ENCODE measurements at places on chromosomes 6 and 20.

DNA sequence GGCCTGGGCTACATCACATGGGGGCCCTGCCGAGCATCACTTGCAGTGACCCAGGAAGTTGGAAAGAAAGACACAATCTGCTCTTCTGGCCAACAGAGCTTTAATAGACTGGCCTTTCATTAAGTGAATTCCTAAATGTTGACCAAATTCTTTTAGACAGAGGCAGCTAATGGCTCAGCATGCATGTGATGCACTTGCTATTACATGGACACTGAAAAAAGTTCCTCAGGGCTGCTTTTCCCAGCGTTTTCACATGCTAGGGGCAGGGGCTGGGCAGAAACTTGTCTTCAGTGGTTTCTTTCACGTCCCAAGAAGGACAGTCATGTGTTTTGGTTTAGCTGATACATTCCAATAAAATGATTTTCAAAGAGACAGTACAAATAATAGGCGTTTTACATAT lies 651.0 kb upstream of the SLC35B3 start:
- DNase-seq = no peak

- no peak for DNase-seq
These were observed 2.4 kb downstream of the MARCKS start for GRCh38 chr6:113859349-113860180.

DNA sequence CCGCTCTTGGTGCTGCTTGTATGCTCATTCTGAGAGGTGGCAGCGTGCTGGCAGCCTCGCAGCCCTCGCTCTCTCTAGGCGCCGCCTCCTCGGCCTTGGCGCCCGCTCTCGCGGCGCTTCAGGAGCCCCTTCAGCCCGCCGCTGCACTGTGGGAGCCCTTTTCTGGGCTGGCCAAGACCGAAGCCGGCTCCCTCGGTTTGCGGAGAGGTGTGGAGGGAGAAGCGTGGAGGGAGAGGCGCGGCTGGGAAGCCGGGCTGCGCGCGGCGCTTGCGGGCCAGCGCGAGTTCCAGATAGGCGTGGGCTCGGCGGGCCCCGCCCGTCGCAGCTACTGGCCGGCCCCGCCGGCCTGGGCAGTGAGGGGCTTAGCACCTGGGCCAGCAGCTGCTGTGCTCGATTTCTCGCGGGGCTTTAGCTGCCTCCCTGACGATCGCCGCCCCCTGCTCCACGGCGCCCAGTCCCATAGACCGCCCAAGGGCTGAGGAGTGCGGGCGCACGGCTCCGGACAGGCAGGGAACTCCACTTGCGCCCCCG lies 19.5 kb upstream of the FAM8A1 start:
- DNase-seq = no peak

GRCh38 chr6:97812940-97813339 lies 529.9 kb upstream of the MMS22L start:
- DNase-seq = no peak

DNA sequence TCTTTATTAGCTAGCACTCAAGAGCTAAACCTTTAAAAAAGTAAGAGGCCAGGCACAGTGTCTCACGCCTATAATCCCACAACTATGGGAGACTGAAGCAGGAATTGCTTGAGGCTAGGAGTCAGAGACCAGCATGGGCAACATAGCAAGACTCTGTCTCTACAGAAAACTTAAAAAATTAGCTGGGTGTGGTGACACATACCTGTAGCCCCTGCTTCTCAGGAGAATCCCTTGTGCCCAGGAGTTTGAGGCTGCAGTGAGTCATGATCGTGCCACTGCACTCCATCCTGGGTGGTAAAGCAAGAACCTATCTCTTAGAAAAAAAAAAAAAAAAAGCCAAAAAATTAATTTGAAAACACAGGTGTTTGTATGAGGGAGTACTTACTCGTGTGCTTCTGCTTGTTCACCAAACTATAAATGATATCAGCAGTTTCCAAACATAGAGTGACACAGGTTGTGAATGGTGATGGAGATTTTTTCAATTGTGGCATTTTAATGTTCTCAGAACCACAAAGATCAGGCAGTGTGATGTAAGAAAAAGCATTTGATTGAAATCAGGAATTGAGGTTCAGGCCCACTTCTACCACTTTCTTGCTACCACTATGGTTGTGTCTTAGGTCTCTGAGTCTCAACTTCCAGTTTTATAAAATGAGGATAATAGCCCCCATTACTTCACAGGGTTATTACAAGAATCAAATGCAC lies 104.9 kb downstream of the FOXO3 start:
- DNase-seq = peak; percentile 2

DNA sequence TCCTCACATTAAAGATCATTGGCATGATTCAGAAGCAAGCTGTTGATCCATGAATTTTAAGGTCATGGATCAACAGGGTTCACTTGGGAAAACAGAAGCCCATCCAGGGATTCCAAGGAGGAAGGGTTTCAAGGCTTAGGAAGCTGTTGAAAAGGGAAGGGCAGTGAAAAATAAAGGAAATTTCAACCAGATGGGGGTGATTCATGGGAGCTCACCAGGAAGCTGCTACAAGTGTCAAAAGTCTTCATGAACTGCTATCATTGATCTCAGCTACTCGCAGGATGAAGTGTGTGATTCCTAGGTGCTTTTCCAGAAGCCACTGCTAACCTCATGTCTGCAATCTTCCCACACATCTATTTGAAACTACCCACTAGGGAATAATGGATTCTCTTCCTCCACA lies 26.2 kb downstream of the ADTRP start:
- DNase-seq = no peak

GRCh38 chr20:54122681-54123586 lies 50.9 kb downstream of the CYP24A1 start:
- no peak for DNase-seq

- no peak for DNase-seq
These were observed 8.4 kb downstream of the ARFGAP1 start for GRCh38 chr20:63280929-63281545.

- no peak for DNase-seq
These were observed 214.4 kb upstream of the ZFP64 start for GRCh38 chr20:52405986-52406385.

DNA sequence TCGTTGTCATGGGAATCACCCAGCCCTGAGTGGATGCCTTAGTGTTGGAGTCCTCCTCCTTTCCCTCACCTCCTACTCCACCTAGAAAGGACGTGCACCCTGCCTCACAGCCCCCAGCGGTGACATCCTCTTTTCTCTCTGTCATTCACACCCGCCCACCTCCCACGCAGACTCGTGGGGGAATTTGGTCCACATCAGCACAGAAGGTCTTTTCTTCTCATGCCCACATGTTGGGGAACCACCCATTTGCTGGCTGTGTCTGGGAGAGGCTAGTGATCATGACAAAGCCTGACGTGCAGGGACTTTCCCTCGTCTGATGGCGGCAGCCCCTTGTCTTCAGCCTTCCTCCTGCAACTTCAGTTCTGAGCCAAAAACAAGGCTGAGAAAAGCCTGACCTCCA lies 96.0 kb upstream of the CNKSR3 start:
- no peak for DNase-seq

DNA sequence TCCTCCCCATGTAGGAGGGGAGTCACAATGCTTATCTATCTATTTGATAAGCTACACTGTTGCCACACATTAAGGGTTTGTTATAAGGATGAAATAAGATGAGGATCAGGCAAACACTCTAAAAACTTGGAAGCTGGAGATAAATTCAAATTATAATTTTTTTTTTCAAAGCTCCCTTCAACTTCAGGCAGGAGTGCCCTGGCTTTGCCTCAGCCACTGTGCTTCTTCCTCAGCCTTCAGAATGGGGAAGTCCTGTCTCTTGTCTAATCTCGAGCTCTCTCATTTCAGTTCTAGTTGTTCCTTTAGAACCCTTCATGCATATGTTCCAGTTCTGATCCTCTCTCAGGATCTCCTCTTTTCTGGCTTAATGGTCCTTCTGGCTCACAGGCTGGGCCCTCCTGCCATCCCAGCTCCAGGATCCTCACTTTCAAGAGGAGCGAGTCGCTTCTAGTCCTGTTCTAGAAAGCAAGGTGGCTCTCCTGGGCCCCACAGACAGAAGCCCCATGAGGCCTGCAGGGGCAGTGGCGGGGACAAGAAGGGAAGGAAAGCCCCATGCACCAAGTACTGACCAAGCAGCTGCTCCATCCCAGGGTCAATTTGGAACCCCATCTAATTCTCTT lies 164.3 kb downstream of the VEGFA start:
- DNase-seq = no peak

DNA sequence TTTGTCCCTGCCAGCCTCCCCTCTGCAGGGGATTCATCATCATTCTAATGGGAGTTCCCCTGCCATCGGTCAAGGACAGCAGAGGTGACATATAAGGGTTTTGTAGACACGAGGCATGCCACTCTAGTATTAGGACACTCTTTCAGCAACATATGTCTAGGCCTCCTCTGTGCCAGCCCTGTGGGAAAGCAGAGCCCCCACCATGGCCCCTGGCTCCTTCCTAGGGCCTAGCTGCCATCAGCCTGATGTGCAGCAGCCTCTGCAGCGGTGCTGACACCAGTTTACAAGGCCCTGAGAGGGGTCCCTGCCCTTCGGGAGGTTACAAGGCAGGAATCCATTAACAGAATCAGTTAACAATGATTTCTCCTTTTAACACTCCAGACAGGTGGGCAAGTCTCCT lies 32.5 kb downstream of the TMEM242 start:
- no peak for DNase-seq

GRCh38 chr20:16393836-16394235 lies 179.4 kb downstream of the KIF16B start:
- DNase-seq = no peak

GRCh38 chr6:130981409-130981808 lies 81.6 kb downstream of the EPB41L2 start:
- no peak for DNase-seq

DNA sequence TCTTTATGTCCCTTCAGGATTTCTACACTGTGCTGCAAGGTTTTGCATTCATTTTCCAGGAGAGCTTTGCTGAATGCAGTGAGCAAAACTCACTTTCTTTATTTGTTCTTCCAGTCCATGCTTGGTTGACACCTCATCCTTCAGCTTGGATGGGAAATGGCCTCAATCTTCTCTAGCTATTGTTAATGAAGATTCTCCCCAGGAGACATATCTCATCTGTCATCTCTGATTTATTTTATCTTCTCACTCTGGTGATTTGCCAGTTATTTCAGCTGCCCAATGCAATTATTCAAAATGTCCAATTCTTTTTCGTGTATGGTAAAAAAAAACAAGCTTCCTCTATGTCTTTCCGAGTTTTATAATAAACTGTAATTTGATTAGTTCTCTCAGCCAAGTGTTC lies 77.9 kb upstream of the PAK5 start:
- DNase-seq = no peak

- no peak for DNase-seq
These were observed 7.2 kb downstream of the TGM2 start for GRCh38 chr20:38157635-38158495.

DNA sequence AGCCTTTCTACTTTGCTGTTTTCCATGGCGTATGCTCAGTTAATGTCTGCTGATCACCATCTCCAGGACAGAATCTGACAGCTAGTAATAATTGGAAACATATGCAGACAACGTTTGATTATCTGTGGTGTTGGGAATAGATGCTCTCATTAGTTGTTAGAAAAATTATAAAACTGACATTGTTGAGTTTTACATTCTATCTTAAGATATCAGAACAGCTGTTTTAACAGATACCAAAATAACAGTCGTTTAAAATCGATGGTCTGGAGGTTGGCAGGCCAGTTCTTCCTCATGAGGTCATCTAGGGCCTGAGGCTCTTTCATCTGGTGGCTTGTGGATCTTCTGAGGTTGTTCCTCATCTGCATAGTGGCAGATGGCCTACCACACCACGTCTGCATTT lies 137.6 kb downstream of the AIG1 start:
- no peak for DNase-seq

GRCh38 chr6:52364480-52365166 lies 2.7 kb downstream of the PAQR8 start:
- no peak for DNase-seq

- DNase-seq = no peak
These were observed 2.8 kb downstream of the KCNQ5 start for GRCh38 chr6:72624557-72625160.

DNA sequence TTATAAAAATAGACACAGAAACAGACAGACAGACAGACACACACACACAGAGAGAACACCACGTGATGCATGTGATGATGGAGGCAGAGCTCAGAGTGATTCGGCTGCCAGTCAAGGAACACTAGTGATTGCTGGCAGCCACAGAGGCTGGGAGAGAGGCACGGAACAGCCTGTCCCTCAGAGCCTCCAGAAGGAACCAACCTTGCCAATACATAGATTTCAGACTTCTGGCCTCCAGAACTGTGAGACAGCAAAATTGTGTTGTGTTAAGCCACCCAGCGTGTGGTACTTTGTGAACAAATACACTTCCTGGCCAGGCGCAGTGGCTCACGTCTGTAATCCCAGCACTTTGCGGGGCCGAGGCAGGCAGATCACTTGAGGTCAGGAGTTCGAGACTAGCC lies 9.5 kb upstream of the PARD6B start:
- DNase-seq = no peak

GRCh38 chr6:151577257-151577656 lies 83.4 kb downstream of the CCDC170 start:
- DNase-seq = no peak

DNA sequence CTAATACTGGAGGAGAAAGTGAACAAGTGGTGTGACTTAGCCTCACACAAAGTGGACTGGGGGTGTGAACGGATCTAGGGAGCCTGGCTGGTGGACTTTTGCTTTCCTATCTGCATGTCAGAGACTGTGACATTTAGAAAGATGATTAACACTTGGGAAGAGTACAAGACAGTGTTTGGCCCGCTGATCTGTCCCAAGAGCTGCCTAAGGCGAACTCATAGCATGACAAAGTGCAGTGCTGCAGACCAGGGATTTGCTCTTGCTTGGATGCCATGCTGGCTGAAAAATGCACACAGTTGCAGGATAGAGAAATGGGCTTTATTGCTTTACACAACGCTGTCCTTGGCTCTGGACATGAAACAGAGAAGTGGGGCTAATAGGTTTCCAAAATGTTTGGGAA lies 386.0 kb upstream of the MAN1A1 start:
- no peak for DNase-seq
